Activated naive CD4-positive, alpha-beta T cell treated with anti-CD3 and anti-CD28 coated beads, Interleukin-2, amount 50 U/mL, for 72 hours (primary cell): ENCODE measurements at places on chromosomes 5 and 9.

DNA sequence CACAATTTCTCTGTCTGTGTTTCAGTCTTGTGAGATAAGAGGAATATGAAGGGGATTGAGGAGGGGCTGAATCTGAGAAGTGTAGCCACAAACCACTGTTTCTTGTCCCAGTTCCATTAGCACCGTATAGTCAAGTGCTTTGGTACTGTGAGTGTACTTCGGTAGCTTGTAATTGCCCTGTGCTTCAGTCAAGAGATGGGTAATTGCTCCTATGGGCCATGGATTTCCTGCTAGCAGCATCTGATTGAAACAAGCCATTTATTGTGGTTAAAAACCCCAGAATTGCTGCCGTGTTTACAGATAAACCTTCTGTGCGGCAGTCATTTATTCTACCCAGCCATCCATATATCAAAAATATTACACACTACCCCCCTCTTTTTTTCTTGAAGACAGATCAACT, 98.6 kb downstream of the MAT2B start:
- no peak for DNase-seq

DNA sequence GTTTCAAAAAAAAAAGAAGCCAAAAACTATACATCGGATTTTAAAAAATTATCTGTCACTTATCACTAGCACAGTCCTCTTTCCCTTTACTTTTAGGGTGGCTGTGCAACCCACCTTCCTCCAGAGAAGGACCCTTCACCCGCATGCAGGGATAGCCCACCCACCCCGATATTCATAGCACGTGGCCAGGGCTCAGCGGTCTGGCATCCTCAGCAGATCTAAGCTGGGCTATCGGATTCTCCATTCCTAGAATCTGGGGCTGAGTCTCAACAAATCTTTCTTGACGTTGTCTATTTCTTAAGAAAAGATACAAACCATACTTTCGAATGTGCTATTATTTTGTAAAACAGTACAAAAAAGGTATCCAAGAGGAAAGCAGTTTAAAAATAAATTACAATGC, 70.9 kb downstream of the MYO10 start:
- DNase-seq, result no peak

GRCh38 chr9:133331221-133331620, 4.8 kb downstream of the SURF6 start:
- no peak for DNase-seq

- no peak for DNase-seq
These were observed 142.5 kb downstream of the FSTL4 start for GRCh38 chr5:133469846-133470245.

DNA sequence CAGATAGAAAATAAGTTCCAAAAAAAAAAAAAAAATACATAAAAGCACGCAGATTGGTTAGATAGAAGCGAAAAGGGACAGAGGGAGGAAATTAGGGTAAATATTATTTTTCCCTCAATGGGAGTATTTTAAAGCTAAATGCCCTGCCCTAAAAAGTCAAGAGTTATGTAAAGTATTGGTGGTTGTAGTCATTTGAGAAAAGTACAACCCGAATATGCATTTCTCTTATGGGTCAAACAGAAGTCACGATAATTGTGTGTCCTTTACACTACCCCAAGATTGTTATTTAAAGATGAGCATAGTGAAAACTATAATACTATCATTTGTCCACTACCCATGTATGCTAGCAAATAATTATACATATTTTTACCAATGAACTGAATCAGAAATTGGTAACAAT, 368.7 kb downstream of the NDUFS4 start:
- no peak for DNase-seq

DNA sequence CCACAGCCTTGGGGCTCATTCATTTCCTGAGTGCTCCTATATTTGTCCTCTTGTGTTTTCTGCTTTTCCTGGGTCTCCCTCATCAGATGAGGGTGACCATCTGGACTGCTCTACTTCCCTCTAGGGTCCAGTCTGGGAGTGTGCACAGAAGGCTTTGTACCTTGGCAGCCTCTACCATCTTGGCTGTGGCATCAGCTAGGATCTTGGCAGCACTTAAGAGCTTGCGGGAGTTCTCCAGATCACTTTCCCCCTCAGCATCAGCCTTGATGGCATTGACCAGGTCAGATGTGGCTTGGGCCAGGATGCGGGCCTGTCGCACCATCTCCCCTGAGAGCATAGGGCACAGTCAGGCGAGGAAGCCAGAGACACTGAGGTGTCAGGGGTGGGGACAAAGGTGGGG, 15.8 kb downstream of the TLN1 start:
- DNase-seq, result no peak

DNA sequence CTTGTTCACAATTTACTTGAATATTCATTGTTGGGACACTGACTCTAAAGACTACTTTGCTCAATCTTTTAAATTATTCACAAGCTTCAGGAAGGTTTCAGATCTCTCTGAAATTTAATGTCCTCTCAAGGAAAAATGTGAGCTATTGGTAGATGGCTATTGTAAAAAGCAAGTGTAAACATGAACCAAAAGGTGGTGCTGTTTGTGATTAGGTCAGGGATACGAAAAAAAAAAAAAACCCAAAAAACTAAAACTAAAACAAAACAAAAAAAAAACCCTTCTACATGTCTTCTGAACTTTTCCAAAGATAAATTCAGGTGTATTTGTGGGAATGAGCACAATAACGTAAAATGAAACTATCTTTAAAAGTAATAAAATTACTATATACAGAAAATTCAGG, 193.8 kb downstream of the SLF1 start:
- no peak for DNase-seq

- no peak for DNase-seq
These were observed 3.8 kb downstream of the PCDH1 start for GRCh38 chr5:141874262-141874964.

DNA sequence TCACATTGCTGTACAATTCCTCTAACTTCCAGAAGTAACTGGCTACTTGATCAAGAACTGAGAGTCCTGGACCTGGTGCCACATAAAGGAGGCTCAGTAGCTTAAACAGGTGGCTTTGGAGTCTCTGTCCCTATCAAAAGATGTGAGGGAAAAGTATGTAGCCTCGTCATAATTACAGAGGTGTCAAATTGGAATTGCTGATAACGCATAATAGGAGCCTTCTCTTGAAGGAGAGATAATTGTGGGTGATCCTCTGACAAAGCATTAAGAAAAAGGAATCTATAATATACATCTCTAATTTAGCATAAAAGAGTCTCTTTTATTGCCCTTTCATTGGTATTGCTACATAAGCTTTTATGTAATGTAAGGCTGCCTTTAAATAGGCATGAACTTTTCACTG, 1246.4 kb upstream of the CDH9 start:
- no peak for DNase-seq

GRCh38 chr5:143244990-143245389, 158.5 kb downstream of the NR3C1 start:
- DNase-seq, result no peak

DNA sequence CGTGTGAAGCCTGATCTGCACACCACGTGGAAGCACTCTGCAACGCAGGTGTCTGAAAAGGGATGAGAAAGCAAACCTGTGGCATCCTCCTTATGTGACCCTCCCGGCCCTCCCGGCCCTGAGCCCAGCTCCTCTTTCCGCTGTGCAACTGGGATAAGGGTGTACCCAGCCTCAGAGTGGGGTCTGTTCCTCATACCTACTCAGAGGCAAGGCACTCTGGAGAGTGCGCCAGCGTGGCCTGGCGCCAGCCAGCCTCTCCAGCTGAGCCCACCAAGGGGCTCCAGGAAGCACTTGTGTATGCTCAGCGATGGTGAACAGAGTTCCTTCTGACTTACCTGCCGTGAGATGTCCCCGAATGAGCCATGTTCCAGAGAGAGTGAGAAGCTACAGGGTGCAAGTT, 102.8 kb downstream of the IRX1 start:
- no peak for DNase-seq

DNA sequence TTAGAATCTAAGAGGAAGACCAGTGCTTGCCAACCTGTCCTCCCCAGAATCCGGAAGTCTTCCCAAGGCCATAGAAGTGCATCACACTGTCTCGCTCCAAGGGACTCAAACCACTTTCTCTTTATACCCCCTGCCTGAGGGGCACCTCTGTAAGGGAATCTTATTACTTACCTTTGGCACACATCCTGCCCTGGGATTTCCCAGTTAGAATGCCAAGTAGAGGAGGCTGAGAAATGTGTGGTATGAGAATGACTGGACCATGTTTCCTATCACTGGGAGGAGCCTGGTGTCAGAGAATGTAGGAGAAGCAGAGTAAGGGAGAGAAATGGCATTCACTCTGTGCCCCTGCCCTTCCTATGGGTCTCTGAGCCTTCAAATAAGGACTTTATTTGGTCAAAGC, 85.8 kb downstream of the AOPEP start:
- DNase-seq, result no peak

DNA sequence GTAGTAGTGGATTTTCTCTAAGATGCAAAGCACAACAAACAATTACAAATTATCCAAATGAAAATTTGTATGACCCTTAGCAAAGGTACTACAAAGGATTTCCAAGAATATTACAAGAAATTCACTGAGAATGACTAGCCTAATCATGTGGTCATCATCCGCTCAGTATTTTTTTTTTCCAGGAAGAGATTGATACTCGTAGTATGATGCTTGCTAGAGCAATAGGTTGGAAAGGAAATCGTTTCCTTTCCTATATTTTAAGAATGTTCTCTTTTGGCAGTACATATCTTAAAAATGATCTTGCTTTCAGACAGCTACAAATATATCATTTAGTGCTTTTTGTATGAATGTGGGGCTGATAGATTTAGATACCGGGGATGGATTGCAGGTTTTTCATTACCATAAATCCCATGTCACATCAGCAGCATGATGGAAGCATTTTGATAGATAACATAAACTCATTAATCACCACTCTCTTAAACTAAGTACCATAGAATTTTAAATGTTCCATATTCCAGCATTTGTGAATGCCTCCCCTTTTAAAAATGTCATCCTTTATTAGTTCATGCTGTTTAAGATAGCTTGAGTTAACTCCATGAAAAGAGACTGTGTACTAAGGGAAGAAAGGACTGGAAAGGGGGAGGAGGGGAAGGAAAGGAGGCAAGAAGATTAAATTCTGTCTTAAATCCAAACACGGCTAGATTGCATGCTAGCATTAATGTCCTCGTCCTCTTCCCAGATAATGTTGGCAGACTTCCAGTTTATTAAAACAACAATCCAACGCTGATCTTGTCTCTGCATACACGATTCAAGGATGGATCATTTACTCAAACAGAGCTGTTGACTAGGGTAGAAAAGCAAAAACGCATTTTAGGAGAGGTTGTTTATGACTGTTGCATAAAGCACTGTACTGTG, 311.7 kb upstream of the ZNF608 start:
- DNase-seq, result no peak

DNA sequence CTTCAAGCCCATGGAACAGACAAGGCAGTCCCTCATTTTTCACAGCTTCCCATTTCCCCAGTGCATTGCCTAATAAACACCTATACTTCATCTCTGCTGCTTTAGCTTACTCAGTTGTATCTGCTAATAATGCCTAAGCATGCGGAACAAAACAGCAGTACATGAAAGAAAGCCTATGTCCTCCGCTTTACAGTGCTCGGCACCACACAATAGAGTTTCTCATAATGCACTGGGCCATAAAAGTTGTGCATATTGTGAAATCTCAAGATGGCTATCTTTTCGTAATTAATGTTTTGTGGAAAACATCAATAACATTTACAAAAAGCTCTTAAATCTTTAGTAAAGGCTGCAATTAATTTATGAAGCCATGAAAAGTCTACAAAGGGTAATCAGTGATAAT, 69.3 kb downstream of the DENND1A start:
- DNase-seq, result no peak

- DNase-seq, result no peak
These were observed 80.3 kb downstream of the OSMR start for GRCh38 chr5:38926121-38926520.

- DNase-seq, result no peak
These were observed 116.0 kb downstream of the PSD2 start for GRCh38 chr5:139911425-139912120.

DNA sequence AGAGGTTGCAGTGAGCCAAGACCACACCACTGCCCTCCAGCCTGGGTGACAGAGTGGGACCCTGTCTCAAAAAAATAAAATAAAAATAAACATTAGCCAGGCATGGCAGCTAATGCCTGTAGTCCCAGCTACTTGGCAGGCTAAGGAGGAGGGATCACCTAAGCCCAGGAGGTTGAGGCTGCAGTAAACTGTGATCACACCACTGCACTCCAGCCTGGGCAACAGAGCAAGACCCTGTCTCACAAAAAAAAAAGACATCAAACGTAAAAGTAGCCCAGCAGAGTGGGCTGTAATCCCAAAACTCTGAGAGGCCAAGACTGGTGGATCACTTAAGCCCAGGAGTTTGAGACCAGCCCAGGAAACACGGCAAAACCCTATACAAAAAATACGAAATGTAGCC, 19.0 kb downstream of the UIMC1 start:
- DNase-seq, result no peak

- DNase-seq, result no peak
These were observed 44.5 kb upstream of the SLC6A19 start for GRCh38 chr5:1156754-1157460.

GRCh38 chr5:15222156-15222555, 277.8 kb upstream of the FBXL7 start:
- no peak for DNase-seq

GRCh38 chr9:82354279-82354659, 365.7 kb downstream of the SPATA31D1 start:
- DNase-seq, result no peak

- no peak for DNase-seq
These were observed 50.6 kb downstream of the NREP start for GRCh38 chr5:111706345-111706744.

GRCh38 chr5:68680366-68680765, 413.4 kb upstream of the SLC30A5 start:
- no peak for DNase-seq

GRCh38 chr5:65262096-65262495, 219.6 kb downstream of the ADAMTS6 start:
- no peak for DNase-seq

DNA sequence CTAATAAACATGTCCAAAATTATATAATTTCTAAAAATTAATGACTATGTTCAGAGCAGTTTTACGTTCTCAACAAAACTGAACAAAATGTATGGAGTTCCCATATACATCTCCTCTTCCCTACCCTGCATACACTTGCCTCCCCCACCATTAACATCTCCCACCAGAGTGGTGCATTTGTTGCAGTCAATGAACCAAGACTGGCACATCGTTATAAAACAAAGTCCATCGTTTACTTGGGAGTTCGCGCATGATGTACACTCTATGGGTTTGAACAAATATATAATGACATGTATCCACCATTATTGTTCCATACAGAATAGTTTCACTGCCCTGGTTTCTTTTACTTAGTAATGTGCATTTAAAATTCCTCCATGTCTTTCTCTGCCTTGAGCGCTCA, 130.1 kb downstream of the APBA1 start:
- DNase-seq, result no peak

DNA sequence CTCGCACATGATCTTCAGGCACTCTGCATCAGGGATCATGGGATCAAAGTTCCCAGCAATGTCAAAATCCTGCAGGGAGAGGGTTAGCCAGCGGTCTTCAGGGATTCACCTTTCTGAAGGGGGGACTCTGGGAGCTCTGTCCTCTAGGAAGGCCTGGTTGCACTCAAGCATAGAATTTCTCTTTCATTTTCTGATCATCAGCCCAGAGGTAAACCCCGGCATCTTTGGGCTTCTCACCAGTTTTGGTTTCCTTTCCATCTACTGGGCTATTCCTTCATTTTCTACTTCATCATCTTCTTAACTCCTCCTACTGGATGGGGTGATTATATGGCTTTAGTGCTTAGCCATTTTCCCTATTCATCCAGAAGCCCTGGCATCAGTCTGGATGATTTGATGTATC, 4.6 kb upstream of the DND1 start:
- DNase-seq, result no peak
